ENCODE measurements at places on chromosomes 12 and 14.

DNA sequence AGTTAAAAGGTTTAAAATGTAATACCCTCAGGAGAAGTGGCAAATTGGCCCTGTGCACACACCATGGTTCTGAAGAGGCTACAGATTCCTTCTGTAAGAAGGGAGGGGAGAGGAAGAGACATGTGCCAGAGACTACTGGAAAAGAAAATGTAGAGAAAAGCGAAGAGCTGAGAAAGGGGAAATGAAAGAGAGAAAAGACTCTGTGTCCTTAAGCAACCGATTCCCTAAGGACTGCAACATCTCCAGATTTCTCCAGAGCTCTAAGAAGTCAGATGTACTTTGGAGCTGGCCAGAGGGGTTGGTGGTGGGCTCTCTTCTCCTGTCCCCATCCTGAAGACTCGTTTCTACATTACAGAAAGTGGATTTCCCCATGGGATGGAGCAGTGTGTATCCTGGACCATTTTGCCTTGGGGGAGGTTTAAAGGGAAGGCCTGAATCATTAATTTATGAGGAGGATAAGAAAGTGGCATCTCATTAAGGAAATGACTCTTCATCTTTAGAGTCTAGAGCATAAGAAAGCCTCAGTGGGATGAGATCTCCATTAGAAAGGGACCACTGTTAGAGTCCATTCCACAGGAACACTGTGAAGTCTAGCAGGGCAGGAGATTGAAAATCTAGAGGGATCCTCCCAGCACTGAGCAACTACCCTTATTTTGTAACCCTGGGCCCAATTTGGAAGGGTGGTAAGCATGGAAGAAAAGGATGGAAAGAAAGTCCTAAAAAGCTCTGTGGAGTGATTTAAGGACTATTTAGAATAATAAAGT lies 45.5 kb upstream of the FUT8 start:
- DNase-seq, result no peak

DNA sequence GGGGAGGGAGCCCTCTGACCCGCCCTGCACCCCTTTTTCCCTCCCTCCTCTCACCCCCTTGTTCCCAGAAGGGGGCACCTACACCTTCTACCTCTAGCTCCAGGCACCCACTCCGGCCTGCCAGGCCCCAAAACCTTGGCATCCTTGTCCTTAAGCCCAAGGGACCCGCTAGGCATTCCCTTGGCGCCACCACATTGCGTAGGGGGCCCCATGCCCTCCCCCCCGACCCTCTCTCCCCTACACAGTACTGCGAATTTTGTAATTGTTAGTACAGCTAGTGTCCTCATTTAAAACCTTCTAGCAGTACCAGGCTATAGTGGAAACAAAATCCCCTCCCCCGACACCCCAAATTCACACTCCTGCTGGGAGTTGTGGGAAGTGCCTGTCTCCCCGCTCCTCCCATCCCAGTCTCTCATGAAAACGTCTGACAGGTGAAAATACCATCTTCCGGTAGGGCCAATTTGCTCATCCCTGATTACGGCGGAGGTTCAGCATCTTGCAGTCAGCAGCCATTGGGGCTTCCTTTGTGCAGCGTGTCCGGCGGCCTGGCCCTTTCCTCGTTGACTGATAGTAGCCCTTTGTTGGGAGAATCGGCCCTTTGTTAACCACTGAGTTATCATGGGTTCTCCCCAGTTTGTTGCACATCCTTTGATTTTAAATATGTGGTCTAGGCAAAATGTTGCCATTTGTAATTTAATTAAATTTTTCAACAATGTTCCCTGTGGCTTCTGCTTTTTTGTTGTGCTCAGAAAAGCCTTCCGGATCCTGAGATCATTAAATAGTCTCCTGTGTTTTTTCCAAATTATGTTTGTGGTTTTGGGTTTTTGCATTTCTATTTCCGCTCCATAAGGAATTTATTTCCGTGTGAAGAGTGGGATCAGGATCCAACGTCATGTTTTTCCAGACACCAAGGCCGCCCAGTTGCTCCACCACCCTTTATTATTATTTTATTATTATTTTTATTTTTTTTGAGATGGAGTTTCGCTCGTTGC lies 7.9 kb upstream of the CEP170B start:
- DNase-seq, result no peak

DNA sequence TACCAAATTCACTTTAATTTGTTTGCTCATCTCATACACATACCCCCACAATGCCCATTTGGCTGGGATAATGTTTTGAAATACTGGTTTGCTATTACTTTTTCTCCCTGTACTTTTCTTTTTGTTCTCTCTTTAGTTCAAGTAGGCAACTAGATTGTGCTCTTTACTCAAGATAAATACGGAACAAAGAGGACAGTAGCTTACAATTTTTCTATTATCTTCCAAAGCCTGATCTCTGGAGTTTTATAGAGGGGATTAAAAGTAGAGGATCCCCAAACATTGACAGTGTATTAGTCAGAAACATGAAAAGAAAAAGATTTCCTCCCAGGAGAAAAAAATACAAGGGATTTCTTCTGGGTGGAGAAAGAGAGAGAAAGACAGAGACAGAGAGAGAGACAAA lies 102.1 kb upstream of the FSCB start:
- DNase-seq, result no peak

DNA sequence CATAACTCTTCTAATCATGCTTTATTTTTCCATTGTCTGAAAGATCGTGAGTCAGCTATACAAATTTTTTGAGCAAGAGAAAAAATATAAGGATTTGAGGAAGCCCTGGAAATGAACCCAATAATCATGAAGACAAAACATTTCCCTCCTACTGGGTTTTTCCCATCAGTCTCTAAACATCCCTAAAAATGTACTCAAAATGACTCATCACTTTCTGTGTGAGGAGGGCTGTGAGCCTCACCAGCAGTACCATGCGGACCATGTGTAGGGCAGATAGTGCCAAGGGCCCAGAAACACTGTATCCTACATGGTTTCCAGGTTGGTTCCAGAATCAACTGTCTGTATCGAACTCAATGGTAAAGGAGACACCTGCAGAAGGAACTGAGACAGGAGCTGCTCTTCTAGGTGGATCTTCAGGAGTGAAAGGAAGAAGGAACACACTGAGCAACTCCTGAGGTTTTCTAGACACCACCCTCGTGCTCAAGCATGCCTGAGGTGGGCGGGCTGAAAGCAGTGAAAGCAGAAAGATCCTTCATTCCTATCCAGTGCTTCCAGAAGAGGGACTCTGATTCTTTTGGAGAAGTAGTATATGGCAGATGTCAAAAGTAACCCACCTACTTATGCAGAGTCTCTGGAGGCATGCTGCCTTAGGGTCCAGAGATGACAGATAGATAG lies 48.6 kb upstream of the RHOJ start:
- no peak for DNase-seq

GRCh38 chr12:11767798-11768197 lies 118.3 kb downstream of the ETV6 start:
- no peak for DNase-seq

- no peak for DNase-seq
Observed at GRCh38 chr14:89564286-89564957, 147.4 kb upstream of the FOXN3 start.

GRCh38 chr14:103540821-103541708 lies 12.1 kb downstream of the TRMT61A start:
- no peak for DNase-seq

- no peak for DNase-seq
Observed at GRCh38 chr12:96197503-96198272, 3.5 kb downstream of the ELK3 start.

- no peak for DNase-seq
Observed at GRCh38 chr14:33056213-33056612, 117.5 kb downstream of the NPAS3 start.

GRCh38 chr12:25056486-25057130 lies 107.7 kb upstream of the BCAT1 start:
- DNase-seq, result no peak

DNA sequence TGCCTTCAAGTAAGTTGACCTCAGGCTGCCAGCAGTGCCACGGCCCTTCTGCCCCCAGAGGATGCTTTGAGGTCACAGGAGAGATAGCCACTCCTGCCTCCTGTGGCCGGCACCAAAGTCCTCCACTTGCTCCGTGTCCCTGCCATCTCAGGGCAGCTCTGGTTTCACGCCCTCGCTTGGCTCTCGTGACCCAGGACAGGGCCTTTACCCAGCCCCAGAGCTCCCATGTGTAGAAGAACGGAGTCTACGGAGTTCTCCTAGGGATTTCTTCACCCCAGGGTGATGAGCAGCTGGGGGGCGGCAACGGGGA lies 178.1 kb downstream of the ADGRD1 start:
- no peak for DNase-seq

DNA sequence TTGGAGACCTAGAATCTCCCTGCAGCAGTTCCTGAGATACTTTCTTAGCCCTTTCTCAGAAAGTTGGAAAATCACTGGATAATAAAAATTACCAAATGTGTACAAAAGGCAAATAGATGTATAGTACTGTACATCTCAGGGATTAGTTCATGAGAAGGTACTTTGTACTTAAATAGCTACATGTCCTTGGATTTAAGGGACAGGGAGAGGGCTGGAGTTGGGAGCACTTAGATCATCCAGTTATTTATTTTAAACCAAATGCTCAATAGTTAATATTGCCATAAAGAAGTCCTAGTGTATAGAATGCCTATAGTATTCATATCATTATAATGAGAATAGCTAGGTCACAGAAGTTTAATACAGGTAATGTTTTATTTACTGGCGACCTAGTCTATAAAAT lies 13.4 kb downstream of the CDKN3 start:
- DNase-seq, result no peak

- DNase-seq, result no peak
Observed at GRCh38 chr14:24436355-24437019, 6.1 kb downstream of the SDR39U1 start.

- no peak for DNase-seq
Observed at GRCh38 chr14:86897704-86898513, 1095.1 kb downstream of the GALC start.

- DNase-seq, result no peak
Observed at GRCh38 chr14:96626916-96627315, 124.7 kb downstream of the PAPOLA start.

DNA sequence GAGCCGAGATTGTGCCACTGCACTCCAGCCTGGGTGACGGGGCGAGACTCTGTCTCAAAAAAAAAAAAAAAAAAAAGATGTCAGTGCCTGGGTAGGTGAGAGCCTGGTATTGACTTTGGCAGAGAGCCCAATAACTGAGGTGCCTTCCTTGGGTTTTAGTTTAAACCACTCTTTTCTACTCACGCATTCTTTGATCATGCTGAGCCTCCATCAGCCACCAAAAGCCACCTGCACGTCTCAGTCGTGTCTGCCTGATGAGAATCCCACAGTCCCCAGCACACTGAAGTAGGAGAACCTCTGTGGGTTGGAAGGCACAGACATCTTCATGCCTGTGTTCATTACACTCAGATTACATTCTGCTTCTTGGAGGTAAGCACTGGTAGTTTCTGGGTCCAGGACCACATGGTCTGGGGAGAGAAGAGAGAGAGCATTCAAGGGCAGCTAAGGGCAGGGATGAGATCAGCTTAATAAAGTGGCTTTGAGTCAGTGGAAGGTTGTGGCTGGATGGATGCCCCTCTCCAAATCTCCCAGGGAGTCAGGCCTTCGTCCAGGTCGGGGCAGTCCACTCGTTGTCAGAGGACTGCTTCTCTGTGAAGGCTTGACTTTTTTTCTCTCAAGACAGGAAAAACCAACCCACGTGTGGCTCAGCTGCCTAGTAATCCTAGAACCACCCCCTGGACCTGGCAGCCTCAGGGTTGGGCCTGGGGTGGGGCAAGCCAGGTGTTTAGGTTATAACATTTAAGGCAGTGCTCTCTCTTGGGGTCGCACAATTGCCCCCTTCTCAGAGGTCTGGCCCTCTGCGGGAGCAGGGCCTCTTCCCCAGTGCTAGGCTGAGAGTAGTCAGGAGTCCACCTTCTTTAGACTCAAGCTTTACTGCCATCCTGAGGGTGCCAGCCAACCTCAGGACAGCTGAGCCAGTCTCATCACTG lies 32.6 kb upstream of the MAX start:
- DNase-seq, result no peak

DNA sequence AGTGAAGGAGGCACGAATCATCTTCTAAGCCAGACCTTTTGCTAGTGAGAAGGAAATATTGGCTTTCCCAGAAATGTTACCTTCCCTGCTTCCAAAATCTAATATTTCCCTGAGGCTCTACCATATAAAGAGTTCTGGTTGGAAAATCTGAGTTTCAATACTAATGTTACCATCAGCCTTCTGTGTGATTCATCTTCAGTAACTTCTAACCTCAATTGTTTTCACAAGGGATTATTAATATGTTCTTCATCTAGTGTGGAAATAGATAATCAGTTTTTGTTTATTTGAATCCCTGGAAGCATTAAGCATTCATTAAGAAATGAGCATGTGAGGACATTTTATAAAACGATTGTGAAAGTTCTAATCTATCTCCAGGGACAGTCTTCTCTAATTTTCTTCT lies 720.9 kb downstream of the AACS start:
- no peak for DNase-seq

DNA sequence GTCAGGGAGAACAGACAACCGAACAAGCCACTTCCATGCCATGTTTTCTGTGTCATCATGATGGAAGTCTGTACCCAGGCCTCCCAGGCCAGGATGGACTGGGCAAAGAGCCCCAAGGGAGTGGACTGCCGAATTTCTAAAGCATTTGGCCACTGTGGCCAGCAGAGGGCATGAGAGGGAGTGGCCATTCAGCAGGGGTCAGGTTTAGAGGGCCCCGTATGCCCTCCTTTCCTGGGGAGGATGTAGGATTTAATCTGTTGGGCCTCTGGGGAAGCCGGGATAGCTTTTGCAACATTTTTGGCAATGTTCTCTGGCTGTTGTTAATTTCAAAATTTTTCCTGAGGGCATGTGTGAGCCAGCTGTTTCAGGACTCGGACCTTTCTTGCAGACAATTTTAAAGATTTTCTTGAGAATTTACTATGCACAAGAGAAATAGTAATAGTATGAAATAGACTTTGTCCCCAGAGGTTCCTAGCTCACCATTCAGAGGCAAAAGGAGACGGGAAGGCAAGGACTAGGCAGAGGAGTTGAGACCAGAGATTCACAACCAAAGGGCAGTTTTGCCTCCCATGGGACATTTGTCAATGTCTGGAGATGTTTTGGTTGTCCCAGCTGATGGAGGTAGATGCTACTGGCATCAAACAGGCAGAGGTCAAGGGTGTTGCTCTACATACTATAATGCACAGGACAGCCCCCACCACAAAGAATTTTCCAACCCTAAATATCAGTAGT lies 18.0 kb downstream of the ACACB start:
- no peak for DNase-seq

DNA sequence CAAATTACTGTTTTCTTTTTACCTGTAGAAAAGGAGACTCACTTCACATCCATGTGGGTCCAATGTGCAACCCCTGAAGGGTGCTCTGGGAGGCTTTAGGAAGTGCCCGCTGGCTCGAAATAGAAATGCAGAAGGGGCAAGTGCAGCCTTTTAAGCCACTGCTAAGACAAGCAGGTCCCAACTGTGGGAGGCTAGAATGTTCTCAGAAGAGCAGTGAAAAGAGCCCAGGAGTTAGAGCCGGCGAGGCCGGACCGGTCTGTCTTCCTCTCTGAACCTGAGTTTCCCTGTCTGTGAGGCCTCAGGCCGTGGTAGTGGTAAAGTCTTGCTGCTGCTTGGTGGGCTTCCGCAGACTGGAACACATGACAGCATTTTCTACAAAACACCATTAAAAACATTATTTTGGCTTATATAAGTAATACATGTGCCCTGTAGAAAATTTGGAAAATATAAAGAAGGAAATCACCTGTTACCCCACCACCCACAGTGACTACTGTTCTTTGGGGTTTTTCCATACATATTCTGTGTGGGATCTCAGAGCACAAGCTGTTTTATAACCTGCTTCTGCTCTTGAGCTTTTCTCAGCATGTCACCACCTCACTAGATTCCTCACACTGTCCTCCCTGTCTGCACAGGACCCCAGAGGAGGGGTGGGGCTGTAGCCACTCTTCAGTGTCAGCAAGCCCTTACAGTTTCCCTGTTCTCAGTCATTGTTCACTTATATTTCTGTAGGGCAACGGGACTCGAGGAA lies 6.0 kb downstream of the CKB start:
- peak; percentile 2 for DNase-seq

GRCh38 chr12:20446836-20447235 lies 78.5 kb downstream of the PDE3A start:
- no peak for DNase-seq
